ENCODE measurements at places on chromosomes 13 and 19.

GRCh38 chr19:12838182-12838885, at the start of gene MAST1:
MAST1 (plus strand) TSS chr19:12838515; CDS start chr19:12838573, 58 bp downstream.
- peak; percentile 69 for DNase-seq

- DNase-seq, result no peak
Observed at GRCh38 chr13:112859817-112860190, 109.2 kb upstream of the MCF2L start.

- no peak for DNase-seq
Observed at GRCh38 chr19:29001141-29001581, 211.8 kb downstream of the UQCRFS1 start.

- DNase-seq, result peak; percentile 86
Observed at GRCh38 chr19:10699650-10700335, 1.4 kb upstream of the QTRT1 start.

- DNase-seq, result no peak
Observed at GRCh38 chr13:91331047-91331915, 16.2 kb upstream of the MIR17HG start.

- peak; percentile 43 for DNase-seq
Observed at GRCh38 chr13:113129921-113130750, 7.5 kb downstream of the F10 start.

GRCh38 chr19:30362156-30362754, 9.9 kb upstream of the ZNF536 start:
- no peak for DNase-seq

GRCh38 chr13:58302349-58302748, 670.8 kb downstream of the PCDH17 start:
- no peak for DNase-seq
